ENCODE measurements at places on chromosomes 7 and 10.

DNA sequence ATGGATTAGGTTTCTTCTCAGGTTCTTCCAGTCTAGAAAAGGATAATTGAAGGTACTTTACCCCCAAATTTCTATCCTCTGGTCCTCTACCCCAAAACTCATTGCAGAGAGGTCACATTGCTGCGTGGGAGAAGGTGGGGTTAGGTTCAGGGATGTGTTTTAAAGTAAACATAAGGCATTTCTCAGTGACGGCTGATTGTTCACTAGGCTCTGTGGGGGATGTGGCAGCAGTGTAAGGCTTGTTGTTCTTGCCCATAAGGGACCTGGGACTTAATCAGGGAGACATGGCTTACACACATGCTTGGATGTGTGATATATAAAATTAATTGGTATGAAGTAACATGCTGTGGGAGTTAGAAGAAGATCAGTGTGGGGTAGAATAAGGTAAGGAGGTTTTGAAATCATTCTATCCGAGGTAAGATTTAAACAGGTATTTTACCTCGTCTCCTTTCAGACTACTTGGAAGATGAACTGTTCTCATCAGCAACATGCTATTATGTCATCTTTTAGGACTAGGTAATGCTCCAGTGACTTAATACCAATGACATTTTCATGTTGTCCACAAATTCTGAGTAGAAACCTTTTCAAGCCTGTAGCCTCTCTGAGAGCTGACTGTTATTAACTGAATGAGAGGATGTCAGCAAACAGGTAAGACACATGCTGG is 6.6 kb downstream of the CCDC126 start:
- DNase-seq: no peak

GRCh38 chr7:72335561-72336381 is 76.4 kb downstream of the CALN1 start:
- no peak for DNase-seq

- DNase-seq: no peak
These were observed 1325.0 kb downstream of the XPNPEP1 start for GRCh38 chr10:108598320-108598695.

GRCh38 chr10:29443745-29444523 is 155.1 kb downstream of the LYZL1 start:
- no peak for DNase-seq

- no peak for DNase-seq
These were observed 40.0 kb upstream of the AGR3 start for GRCh38 chr7:16921644-16922257.

GRCh38 chr7:115009139-115009538 is 87.2 kb downstream of the MDFIC start:
- DNase-seq: no peak

DNA sequence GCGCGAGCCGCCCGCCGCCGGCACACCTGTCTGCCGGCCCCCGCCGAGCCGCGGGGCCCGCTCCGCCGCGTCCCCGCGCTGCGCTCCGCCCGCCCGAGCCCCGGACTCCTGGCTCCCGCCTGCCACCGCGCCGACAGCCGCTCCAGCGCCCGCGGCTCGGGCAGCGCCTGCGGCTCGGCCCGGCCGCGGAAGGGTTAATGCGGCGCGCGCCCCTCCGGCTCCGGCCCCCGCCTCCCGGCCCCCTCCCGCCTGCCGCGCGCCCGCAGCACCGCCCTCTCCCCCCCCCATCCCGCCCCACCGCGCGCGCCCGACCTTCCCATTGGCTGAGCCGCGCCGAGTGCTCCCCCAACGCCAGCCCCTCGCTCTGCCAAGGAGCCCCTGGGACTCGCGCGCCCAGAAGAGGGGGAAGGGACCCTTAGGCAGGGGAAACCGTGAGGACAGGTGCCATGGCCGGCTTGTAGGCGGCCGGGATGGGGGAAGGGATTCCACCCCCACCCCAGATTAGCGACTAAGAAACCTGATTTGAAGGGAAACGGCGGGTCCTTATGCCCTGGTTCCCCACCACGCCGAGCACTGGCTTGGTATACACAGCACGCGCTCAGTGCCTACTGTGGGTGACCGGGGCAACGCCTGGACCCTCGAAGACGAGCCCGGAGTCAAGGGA is at the start of gene KCNH2:
Gene KCNH2, minus strand, starts transcription at position 196 of the 664 bp plus-strand sequence. CDS start 408 bp downstream, outside the sequence.
- DNase-seq: no peak

DNA sequence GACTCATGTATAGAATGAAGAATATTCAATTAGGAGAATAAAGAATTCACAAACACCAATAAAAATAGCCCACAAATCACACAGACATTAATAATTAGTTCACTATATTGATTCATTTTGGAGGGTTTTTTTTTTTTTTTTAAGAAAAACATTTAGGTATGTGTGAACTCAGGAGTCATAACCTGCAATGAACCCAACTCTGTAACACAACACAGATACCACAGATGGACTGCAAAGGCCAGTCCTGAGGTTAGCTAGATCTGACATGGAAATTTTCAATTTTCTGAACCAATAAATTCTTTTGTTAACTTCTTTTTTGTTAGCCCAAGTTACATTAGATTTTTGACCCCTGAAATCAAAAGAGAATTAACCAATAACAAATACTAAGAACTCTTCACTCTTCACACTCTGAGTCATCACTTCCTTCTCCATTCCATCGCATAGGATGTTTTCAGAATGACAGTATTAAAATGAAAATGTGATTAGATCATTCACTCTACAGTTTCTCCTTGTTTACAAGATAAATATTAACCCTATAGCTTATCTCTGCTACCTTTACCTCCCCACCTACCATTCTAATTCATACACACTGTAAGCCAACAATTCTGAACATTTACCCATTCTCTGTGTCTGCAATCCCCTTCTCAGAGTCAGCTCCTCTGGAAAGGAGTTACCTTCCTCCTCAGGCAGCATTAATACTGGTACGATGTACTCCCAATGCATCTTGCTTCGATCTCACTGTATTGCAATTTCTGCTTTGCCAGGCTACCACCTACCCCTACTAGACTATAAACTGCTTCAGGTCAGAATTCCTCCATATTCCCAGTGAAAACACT is 141.5 kb downstream of the LRRN3 start:
- no peak for DNase-seq

GRCh38 chr7:116259156-116259870 is 49.0 kb downstream of the TES start:
- DNase-seq: no peak

DNA sequence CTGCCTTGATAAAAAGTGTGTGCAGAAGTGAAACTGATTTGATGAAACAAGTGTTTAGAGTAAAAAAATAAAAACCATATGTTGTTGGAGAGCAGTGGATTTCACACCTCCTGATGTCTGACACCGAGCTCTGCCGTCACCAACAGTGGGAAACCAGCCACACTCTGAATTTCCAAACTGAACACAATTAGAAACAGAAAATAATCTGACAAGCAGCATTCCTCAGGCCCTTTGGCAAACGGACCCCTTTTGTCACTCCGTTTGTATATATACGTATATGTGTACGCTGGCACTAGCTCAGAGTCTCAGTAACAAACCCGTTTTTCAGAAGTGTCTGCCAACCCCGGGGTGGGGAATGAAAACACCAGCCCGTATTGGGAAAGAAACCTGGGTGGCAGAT is 32.4 kb downstream of the TACC2 start:
- DNase-seq: no peak

- DNase-seq: no peak
These were observed 552 bp downstream of the SLC25A16 start for GRCh38 chr10:68526634-68527307.

DNA sequence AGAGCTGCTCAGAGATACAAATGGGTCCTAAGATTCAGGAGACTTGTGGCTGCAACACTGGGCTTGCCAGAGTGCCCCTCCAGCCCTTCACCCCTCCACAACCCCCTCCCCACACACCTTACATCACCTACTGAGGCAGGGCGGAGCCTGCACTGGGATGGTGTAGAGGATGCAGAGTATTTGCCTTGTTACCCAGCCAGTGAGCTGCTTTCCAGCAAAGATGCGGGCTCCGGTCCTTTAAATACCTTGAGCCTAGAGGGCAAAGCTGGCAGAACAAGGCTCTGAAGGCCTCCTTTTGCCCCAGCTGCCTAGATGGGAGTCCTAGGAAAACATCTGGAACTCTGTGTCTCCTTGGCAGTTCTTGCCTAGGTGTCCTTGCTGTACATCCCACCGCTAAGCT is 34.6 kb downstream of the KAZALD1 start:
- DNase-seq: no peak

DNA sequence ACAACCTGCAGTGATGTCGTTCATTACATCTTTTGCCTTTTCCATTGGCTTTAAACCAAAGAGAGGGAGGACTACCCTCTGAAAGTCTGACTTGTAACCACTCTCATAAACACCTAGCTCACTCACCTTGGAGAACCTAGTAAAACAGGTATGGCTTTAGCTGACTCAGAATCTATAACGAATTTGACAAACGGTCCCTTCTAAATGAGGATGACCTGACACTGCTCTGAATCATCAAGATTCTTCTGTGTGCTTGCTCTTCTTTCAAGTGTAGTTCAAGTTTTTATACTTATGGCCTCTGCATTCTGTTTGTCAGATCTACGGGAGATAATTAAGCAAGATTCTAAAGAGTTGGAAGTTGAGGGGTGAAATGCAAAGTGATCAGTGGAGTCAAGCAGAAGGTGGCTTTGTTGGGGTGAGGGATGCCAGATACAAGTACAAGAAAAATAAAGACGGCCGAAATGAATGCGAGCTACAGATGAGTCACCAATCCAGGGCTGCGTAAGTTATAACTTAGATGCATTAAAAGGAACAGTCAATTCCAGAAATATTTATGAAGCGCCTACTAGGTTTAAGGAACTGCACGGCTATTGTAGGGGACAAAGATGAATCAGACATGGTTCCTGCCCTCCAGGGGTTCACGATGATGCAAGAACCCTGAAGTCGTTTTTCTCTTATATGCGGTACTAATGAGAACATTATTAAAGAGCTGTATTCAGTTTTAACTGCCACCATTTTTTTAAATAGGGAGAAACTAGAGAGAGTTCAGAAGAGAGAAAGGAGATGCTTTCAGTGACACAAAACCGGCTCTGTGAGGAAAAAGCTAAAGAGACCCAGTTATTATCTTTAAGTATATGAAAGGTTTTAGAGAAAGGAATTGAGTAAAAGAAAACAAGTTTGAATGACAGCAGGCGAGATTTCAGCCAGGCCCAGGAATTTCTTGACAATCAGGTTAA is 6.5 kb downstream of the HIPK2 start:
- DNase-seq: no peak

GRCh38 chr7:118745927-118746326 is 521.4 kb downstream of the ANKRD7 start:
- no peak for DNase-seq

DNA sequence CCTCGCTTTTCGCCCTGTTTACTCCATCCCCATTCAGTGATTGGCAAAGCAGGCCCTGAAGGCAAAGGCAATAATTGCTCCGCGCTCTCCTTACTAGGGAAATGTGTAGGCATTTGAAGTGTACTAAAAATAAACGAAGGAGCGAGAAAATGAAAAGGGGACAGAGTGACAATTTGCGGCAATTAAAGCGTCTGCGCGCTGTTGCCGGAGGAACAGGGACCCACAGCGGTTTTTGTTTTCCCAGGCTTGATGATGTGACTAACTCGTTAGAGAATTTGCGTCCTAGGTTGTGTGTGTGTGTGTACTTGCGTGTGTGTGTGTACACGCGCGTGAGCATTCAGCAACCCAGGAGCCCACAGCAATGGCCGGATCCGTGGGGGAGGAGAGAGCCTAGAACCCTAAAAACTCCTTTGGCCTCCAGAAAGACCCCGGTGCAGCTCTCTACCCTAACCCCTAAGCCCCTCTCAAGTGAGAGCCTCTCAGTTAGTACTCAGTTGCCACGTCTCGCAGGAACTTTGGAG is 7.8 kb upstream of the DLX6 start:
- DNase-seq: no peak

DNA sequence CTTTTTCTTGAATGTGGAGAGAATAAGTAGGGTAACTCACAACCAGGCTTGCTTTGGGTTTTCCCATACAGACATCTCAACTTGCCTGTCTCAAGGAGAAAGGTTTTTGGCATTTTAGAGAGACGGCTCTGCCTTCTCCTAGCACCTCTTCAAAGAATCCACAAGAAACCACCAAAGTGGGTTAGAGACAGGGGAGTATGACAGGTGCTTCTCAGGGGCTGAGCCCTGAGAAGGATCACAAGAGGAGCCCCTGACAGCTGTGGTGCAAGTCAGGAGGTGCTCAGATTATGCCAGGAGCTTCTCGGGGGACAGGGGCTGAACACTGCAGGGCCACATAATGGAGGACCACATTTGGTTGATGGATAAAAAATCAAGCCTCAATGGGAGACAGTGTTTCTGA is 170.8 kb upstream of the LYZL2 start:
- no peak for DNase-seq

GRCh38 chr7:143320620-143321019 is 4.7 kb downstream of the CLCN1 start:
- no peak for DNase-seq

DNA sequence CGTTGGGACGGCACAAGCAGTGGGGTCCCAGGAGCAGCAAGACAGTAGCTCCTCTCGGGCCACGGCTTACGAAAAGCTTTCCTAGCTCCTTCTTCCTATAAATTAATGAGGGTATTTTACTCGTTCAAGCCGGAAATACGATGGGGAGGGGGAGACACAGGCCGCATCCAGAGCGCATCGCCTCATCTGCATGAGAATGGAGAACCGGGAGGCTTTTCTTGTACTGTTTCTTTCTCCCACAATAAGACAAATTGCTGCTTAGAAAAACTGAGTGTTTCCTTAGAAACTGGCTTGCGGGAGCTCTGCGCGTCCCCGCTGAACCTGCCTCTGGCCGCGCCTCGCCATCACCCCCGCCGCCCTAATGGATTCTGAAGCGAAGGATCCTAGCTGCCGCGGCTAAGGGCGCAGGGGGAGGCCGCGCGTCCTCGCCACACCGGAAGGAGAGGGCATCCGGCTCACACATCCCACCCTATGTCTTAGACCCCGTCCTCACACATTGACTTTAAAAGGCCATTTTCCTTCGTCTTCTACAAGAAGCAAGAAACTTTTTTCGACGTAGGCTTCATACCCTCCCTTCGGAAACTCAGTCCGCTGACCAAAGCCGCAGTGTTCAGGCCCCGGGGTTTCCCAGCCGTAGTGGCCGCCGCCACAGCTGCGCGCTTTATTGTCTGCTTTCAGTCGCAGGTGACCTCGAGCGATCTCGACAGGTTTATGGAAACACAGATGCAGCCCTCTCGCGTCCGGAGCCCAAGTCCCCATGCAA is 8.8 kb downstream of the NXPH1 start:
- DNase-seq: no peak

- no peak for DNase-seq
These were observed 449.3 kb downstream of the CNTNAP2 start for GRCh38 chr7:146565872-146566271.

DNA sequence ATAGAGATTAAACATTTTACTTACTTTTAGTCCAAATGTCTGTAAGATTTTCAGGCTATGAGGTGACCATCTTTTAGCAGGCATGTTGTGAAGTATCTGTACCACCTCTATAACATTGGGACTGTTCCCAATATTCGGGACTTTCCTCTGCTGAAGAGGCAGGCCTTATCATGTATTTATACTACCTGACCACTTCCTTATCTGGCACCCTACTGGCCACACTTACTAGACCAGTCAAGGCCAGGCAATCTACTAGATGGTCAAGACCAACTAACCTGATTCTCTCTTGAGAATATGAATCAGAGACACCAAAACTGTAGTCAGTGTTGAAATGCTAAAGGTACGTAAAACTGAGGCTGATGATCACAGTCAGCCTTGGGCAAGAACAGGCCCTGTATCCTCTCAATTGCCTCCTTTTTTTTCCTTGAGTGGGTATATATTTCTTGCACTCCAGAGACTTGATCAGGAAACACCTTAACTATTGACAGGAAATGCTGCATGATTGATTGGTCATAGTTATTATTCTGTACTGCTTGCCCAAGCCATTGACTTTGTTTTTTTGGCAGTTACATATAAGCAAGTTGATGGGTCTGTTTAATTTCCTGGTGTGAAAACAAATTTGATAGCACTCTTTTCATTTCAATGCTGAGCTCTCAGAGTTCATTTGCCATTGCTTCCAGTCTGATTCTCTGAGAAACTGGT is 5.2 kb upstream of the PRKAR2B start:
- no peak for DNase-seq

Data from activated CD4-positive, alpha-beta T cell treated with anti-CD3 and anti-CD28 coated beads for 1 hour (primary cell).